ENCODE measurements at places on chromosomes 16 and 17.

GRCh38 chr17:27479838-27480237, 23.6 kb downstream of the KSR1 start:
- DNase-seq = no peak

DNA sequence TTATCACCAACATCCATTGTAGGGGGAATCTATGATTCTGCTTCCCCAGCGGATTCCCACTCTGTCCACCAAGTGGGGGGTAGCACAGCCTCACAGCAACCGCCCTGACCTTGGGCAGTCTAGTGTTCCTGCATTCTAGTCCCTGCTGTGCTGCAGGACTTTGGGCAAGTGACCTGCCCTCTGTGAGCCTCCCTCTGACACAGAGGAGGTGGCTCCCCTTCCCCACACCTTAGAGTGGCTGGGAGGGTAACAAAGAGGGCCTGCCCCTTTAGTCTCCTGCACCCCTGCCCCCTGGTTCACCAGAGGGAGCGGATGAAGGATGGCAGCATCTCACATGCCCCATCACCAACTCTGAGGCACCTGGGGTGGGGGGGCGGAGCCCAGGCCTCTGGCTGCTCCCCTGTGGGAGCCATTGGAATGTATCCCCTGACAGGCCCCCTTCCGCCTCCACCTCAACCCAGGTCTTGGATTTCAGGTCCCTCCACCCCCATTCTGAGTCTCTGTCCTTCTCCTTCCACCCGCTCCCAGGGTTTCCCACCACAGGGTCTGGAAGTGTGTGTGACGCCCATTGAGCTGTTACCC, 10.1 kb downstream of the GAS2L2 start:
- no peak for DNase-seq

GRCh38 chr16:50235581-50235980, 30.8 kb upstream of the ADCY7 start:
- no peak for DNase-seq

DNA sequence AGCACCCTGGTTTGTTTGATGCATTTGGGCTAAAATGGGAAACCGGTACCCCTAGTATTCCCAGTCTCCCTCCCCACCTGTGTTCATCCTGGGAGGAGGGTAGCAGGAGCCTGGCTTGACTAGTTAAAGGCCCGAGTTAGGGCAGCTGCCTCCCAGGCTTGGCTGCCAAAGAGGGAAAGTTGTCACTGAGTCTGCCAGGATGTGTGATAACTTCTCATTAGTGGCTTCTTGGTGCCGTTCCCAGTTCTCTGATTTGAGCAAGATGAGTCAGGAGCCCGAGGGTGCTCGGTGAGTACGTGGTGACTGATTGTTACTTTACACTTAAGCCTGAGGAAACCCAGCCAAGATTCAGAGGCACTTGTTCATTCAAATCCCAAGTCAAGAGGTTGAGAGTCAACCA, 2.5 kb downstream of the KRT32 start:
- DNase-seq = no peak

- DNase-seq = peak; percentile 98
These were observed 12.4 kb downstream of the HDAC5 start for GRCh38 chr17:44110823-44111633.

- no peak for DNase-seq
These were observed 248.1 kb downstream of the HS3ST3A1 start for GRCh38 chr17:13353590-13353989.

GRCh38 chr16:66512272-66513110, 37.4 kb downstream of the TK2 start:
- no peak for DNase-seq

GRCh38 chr16:14077918-14078317, 6.8 kb downstream of the MRTFB start:
- DNase-seq = no peak

- DNase-seq = no peak
These were observed 788 bp downstream of the METTL22 start for GRCh38 chr16:8622315-8622656.

DNA sequence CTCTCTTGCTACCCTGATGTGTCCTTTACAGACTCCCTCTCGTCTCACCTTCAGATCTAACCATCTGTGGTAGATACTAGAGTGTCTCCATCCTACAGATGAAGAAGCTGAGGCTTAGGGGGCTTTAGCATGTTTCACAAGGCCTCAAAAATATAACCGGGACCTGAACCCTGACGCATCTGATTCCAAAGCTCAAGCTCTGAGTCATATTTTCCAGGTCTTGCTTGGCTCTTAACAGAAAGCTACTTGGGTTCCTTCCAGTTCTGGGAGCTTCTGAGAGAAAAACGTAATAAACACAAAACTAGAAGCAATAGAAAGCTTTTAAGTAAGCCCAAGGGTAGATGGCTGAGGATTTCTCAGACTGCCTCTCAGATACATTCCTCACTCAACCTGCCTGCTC, 224.3 kb upstream of the EEF2KMT start:
- no peak for DNase-seq

DNA sequence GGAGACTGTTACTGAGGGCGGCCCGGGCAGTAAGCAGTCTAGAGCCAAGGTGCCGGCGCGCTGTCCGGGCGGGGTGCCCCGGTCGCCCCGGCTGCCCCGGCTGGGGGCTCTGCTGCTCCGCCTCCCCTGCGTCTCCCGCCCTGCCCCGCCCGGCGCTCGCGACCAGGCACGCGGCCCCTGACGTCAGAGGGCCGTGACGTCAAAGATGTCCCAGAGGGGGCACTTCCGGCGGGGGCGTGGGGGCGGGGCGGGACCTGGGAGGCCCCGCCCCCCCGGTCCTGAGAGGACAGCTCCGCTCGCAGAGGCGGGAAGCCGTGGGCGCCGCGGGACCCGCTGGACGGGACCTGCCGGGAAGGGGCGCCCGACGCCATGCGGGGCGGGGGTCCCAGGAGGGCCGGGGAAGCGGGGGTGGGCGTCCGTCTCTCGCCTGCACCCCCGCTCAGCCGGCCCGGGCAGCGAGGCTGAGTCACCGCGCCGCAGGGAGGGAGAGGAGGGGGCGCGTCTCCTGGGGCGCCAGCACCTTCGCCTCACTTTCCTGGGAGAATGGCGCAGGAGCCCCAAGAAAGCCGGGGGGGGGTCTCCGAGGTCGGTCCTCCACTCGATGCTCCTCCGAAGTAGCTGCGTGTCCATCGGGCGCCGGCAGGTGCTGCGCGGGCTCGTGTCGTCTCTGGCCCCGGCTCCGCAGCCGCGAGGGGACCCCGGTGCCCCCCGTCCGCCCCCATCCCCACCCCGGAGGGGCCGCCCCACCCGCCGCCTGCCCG, 4.4 kb upstream of the HIC1 start:
- DNase-seq = peak; percentile 24

GRCh38 chr17:37506678-37507077, 17.0 kb downstream of the DUSP14 start:
- DNase-seq = peak; percentile 25

DNA sequence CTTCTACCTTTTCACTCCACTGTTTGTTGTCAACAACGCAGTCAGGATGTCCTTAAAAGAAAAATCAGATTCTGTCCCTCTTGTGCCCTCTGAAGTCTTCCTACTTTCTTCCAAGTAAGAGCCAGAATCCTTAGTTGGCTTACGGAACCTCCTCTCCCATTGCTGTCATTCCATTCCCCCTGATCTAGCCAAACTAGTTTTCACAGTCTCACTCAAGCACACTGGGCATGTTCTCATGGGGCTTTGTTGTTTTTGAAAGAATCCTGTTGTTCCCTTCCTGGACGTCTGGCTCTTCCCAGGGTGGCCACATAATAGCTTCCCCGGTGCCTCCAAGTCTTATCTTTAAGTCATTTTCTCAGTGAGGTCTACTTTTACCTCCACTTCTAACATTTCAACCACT, 158.6 kb upstream of the ELAC2 start:
- no peak for DNase-seq

- DNase-seq = no peak
These were observed 7.4 kb upstream of the SCIMP start for GRCh38 chr17:5241861-5242671.
